Activated CD4-positive, alpha-beta memory T cell treated with anti-CD3 and anti-CD28 coated beads, Interleukin-2, amount 10 ng/mL, durations not matched to agents 7 days and 5 days (primary cell): ENCODE measurements at places on chromosomes 2 and 18.

DNA sequence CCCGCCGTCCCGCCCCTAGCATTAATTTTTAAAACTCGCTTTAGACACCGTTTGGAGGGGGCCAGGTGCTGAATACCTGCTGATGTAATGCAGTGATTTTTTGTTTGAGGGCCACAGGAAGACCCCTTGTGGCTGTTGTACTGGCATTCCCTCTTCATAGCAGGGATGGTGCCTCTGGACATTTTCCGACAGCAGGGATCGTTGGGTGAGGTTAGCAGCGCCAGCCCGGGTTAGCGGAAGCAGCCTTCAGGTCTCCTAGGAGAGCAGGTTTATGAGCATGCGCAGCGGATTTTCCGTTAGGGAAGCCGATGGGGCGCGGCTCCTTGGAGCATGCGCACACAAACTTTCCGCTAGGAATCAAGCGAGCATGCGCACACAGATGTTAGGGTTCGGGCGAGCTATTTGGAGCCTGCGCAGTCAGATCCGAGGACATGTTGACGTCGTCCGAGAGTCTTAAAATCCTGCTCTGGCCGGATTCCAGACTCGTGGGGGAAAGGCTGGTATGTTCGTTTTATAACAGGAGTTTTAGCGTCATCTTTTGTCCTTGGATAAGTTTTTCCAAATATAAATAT, 17.2 kb upstream of the C2orf74 start:
- peak; percentile 94 for DNase-seq

DNA sequence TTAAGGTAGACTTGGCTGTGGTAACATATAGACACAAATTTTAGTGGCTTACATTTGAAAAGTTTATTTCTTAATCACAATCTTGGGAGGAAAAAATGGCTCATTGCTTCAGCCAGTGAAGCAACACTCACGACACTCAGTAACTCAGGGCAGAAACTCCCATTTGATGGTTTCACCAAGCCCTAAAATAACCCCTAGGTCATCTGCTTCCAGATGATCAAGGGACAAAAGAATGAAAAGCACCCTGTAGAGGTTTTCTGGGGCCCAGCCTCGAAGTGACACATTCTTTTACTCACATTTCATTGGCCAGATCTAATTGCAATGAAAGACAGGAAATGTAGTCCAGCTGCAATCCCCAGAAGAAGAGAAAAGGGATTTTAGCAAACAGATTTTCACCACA, 275.9 kb downstream of the TMX3 start:
- no peak for DNase-seq

DNA sequence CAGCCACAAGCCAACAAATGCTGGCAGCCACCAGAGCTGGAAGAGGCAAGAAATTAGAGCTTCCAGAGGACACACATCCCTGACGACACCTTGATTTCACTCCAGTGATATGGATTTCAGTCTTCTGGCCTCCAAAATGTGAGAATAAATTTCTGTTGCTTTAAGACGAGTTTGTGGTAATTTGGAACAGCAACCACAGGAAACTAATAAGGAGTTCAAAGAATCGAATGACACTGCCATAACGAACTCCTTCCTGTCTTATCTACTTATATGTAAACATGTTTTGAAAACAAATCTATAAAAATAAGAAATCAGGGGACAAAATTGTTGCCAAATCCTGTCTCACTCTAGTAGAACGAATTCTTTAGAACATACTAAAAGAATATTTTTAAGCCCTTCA, 75.8 kb downstream of the GRB14 start:
- DNase-seq, result no peak

GRCh38 chr2:235618039-235618438, 124.2 kb downstream of the AGAP1 start:
- DNase-seq, result no peak

DNA sequence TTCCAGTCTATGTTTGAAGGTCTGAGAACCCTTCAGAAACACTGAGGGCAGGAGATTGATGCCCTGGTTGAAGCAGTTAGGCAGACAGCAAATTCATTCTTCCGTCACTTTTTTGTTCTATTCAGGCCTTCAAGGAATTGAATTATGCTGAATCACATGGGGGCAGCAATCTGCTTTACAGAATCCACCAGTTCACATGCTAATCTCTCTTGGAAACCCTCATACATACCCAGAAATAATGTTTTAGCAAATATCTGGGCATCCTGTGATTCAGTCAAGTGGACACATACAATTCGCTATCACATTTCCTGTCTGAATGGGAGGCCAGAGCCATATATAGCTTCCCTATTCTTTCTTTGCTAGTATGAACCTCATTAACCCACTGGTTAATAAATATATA, 301.4 kb upstream of the CNTNAP5 start:
- DNase-seq, result no peak

DNA sequence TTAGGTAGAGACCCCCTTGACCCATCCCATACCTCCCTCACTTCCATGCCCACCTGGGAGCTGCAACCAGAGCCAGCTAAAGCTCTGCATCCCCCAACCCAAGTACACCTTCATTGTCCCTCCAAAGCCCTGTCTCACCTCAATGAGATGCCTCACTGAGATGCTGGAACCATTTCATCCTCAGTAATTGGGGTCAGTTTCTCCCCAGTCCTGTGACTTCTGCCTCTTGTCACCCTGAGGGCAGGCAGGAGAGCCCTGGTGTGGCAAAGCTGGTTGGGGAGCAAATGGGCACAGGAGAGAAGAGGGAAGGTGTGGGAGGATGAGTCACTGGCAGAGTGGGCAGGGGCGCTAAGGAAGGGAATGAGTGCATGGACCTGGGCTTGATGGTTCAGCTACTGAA, 27.9 kb upstream of the NT5DC4 start:
- DNase-seq, result peak; percentile 22
